Ascending aorta (tissue), 2 donors: ENCODE measurements at places on chromosomes 1 and 21. TPM values are rescaled to one million over a fixed set of nuclear protein-coding genes. Genes with fewer than 3 reads are reported as not detected.

The PLPP3 gene
- 87.7 TPM for total RNA-seq

The CYP2J2 gene
- total RNA-seq, result not detected

The VWA5B1 gene
- not detected for total RNA-seq

The HSD3B2 gene
- total RNA-seq, result 9.9 TPM

The DNM3 gene
- total RNA-seq, result 9.6 TPM

The ZNF670 gene
- total RNA-seq, result not detected

The KIFAP3 gene
- total RNA-seq, result 12.6 TPM

DNA sequence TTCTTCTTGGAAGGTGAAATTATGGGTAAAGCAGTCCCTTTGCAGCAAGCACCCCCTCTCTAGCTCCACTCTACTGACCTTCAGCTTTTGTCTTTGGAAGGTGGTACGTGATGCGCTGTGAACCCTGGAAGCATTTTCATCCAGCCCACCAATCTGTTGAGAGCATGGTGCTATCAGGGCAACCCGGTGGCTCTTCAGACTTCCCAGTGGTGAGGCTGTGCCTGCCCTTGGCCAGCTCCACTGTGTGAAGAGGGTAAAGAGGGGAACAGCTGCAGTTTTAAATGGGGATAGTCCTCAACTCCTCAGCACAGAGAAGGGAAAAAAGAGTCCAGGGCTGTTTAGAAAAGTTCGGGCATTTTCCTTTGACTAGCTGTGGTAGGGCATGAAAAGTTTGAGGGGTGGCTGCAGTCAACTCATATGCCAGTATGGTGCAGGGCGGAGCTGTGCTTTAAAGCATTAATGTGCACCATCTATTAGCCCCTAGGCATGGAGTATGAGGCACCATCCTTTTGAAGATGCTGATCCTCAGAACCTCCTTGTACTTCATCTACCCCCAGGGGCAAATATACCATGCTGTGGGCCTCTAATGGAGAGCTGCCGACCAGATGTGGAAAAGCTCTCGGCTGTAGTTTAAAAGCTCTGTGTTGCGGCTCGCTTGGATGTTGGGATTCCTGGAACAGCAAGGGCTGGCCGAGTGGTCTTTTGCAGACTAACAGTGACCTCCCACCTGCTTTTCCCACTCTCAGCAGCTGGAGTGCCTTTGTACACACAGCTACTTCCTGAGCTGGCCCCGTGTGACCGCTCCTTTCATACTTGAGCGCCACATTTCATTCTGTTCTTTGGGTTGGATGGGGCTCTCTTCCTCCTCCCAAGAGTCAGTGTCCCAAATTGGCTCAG is 123.0 kb downstream of the PEX14 start:
- DNase-seq, result no peak

DNA sequence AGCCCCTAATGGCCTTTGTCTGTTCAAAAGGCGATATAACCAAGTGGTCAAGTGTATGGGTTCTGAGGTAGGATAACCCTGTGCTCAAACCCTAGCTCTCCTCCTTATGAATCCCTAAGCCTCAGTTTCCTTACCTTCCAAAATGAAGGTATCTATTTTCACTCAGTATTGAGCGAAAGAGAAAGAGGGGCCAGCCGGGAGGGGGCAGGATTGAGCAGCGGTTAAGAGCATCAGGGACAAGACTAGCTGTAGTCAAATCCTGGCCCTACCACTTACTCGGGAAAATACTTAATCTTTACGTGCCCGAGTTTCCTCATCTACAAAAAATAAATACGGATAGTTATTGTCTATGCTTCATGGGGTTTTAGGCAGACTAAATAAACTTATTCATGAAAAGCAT is 25.7 kb downstream of the LY9 start:
- DNase-seq, result no peak

- DNase-seq, result no peak
Measured at GRCh38 chr1:207317561-207317960, 3.9 kb upstream of the CD55 start.

- no peak for DNase-seq
Measured at GRCh38 chr1:1337793-1338147, 6.7 kb downstream of the TAS1R3 start.

DNA sequence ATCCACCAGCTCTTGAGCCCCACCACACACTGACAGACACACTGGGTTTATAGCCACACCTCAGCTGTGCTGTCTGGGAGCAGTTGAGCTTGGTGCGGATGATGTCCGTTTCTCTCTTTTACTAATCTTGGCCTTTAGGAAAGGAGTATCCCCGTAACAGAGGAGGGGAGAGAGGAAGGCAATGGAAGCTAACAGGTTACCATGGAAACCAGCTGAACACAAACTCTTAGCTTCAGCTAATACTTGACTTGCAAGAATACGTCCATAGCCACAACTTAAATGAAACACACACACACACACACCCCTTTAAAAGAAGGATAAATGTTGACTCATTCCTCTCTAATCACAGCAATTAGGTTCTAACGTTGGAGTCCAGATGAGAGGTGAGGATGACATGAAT is 28.0 kb upstream of the LRRN2 start:
- no peak for DNase-seq

GRCh38 chr1:145977486-145978470 is 13.3 kb downstream of the POLR3GL start:
- peak; percentile 90 for DNase-seq

DNA sequence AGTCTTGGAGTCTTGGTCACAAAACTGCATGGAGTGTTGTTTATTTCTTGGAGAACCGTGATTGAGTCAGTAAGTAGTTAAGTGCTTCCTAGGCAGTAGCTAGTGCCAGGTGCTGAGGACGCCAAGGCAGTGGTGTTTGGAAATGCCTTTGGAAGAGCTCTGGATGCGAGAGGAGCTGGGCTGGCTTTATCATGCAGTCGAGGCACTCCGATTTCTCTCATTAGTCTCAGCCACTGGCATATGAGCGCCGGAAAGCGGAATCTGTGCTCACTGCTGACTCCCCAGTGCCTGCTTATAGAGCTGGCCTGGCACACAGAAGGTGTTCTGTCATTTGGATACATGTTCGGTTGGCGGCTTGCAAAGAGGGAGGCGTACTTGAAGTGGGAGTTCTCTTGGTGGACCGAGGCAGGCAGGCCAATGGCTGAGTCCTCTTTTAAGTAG is 3.6 kb downstream of the TENT5C start:
- DNase-seq, result no peak

DNA sequence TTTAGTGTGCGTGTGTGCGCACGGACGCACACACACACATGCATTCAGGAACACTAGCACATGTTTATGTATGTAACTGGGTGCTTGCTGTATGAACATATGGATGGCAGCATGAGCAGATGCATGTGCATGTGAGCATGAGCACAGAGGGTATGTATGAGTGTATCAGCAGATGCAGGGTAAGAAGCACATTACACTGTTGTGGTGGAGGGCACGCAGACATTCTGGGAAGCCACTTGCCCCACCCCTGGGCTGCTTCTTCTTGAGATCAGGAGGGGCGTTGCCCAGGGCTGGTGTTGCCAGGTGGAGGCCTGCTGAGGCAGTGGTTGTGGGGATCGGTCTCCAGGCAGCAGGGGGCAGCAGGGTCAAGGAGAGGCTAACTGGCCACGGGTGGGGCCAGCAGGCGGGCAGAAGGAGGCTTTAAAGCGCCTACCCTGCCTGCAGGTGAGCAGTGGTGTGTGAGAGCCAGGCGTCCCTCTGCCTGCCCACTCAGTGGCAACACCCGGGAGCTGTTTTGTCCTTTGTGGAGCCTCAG is 3.9 kb upstream of the P3R3URF start:
- no peak for DNase-seq

DNA sequence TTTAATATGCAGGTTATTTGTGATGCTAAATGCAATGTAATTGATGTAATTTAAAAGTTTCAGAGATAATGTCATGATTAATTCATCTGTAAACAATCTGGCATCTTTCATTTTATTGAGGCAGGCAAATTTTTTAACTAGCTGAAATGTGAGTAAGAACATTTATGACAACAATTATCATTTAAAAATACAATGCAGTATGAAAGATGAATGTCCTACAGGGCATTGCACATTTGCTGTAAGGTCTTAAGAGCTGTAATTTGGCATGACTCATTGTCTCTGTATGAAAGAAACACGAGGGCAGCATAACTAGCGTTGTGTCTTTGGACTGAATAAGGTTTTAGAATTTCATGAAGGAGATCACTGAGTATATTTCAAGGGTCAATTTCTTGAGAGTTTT is 642.8 kb downstream of the PLA2G4A start:
- no peak for DNase-seq

GRCh38 chr1:12413664-12414410 is 184.0 kb downstream of the VPS13D start:
- no peak for DNase-seq

DNA sequence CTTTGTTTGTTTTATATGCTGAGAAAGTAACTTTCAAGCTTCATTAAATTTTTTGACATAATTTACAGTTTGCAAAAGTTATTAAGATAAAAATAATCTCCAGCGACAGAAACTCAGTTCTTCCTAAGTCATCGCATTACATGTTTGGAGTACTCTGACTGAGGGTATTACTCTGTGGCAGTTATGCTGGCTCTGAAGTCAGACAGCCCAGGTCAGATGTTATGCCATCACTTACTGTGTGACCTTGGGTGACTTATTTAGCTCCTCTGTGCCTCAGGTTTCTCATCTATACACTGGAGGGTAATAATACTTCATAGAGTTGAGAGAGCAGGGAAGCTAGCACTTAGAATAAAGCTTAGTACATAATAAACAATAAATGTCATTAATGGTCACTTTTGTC is 26.4 kb downstream of the PRKAA2 start:
- DNase-seq, result no peak

GRCh38 chr1:236724049-236724448 is 37.8 kb downstream of the ACTN2 start:
- no peak for DNase-seq

- no peak for DNase-seq
Measured at GRCh38 chr1:224045556-224045955, 68.4 kb upstream of the FBXO28 start.

GRCh38 chr1:63936276-63936675 is 162.5 kb downstream of the ROR1 start:
- DNase-seq, result no peak

- no peak for DNase-seq
Measured at GRCh38 chr1:81693316-81693715, 107.4 kb upstream of the ADGRL2 start.

- DNase-seq, result no peak
Measured at GRCh38 chr1:231162297-231162969, 575 bp downstream of the TRIM67 start.

GRCh38 chr1:148315071-148315811 is 163.2 kb upstream of the NBPF11 start:
- no peak for DNase-seq
